Bronchial epithelial cell (primary cell): ENCODE measurements at places on chromosomes 16 and 17. TPM values are rescaled to one million over a fixed set of nuclear protein-coding genes. Genes with fewer than 3 reads are reported as not detected.

DNA sequence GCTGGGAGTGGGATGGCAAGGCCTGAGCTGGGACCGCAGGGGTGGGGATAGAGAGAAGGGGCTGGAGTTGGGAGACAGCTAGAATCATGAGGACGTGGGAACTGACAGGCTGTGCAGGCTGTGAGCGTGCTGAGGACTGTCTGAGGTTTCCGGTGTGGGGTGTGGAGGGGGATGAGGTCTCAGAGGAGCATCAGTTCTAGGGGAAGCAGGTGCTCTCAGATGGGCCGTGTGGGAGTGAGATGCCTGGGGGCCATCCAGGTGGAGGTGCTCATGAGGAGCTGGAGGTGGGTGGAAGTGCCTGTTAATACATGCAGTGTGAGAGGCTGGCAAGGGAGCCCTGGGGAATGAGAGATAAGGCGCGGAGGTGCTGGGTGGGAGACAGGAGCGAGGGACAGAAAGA lies 27.2 kb downstream of the HASPIN start:
- no peak for DNase-seq

- no peak for DNase-seq
Measured at GRCh38 chr17:17213775-17214174, 7.6 kb upstream of the PLD6 start.

- peak; percentile 82 for DNase-seq
Measured at GRCh38 chr17:42817866-42818265, 6.2 kb downstream of the BECN1 start.

DNA sequence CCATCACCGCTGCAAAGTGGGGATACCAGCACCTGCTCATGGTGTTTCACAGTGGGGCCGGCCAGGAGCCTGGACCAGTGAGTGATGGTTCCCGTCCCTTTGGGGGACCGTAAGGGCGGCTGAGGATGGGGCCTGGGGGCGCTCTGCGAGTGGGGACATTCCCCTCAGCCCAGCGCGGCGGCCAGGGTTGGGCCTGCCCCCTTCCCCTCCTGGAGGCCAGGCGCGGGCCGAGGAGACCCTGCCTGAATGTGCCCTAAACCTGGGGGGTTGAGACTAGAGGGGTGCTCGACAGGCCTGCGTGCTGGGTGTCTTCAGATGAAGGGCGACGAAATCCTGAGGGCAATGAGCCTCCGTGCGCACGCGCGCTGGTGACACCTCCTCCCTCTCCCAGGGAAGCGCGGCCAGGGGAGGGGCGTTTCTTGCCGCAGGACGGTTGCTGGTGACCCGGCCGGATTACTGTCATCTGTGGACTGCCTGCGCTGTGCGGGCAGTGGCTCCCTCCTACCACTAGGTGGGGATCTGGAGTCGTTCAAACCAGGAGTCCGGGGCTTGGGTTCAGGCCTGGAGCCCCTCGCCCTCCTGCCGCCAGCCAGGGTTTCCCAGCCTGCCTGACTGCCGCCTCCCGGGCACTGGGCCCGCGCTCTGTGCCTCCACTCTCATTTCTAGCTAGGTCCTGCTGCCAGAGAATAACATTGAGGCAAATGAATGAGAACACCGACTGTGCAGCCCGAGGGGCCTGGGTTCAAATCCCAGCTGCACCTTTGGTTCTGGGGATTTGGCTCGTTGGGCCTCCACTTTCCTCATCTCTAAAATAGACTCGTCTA lies 17.1 kb downstream of the TBX2 start:
- peak; percentile 36 for DNase-seq

Gene LDHD
- 0.53 and 1.9 TPM in 2 replicates for total RNA-seq

Gene ZNF594
- total RNA-seq: 2.9 and 3.2 TPM in 2 replicates

Gene TBC1D3H
- not detected in 2 replicates for total RNA-seq

Gene OGFOD1
- total RNA-seq: 30.0 and 63.5 TPM in 2 replicates

- DNase-seq: no peak
Measured at GRCh38 chr17:77087650-77088454, 52.9 kb upstream of the SEC14L1 start.

GRCh38 chr17:42111871-42112551 lies 503 bp downstream of the DHX58 start:
- peak; percentile 38 for DNase-seq

DNA sequence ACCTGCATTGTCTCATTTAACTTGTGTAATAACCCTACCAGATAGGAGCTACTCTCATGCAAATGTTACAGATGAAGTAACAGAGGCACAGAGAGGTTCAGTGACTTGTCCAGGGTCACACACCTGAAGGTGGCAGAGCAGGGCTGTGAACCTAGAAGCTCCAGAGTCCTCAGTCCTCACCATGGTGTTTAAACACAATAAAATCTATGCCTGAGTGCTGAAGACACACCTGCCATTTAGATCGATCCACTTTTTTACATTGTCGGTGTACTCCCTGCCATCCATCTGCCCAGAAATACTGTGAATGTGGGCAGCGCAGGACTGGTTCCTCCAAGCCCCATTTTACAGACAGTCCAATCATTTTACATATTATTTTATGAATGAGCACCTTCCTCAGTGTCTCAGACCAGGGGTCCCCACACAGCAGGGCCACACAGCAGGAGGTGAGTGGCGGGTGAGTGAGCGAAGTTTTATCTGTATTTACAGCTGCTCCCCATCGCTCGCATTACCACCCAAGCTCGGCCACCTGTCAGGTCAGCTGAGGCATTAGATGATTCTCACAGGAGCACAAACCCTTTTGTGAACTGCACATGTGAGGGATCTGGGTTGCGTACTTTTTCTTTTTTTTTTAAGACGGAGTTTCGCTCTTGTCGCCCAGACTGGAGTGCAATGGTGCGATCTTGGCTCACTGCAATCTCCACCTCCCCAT lies 5.6 kb downstream of the IL4R start:
- no peak for DNase-seq

DNA sequence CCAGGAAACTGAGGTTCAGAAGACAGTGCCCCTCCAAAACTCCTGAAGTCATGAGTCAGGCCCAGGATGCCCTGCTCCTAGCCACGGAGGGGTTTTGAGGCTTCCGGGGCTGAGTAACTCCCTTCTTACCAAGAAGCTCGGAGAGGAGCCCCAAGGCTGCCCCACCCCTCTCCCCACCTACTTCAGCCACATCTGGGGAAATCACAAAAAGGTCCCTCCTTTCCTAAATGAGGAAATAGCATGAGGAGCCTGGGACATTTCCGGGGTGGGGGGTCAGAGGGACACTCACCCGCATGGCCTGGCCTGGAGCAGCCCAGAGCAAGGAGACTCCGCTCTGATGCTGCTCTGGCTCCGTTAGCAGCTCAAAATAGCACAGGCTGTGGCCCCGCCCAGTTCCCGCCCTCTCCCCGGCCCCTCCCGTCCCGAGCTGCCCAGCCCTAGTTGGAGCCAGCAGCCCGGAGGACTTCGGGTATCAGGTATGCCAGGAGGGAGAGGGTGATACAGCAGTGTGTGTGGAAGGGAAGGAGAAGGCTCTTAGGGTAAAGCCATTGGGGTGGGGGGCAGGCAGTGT lies 40.1 kb downstream of the MYO18A start:
- peak; percentile 50 for DNase-seq

GRCh38 chr17:37650419-37651003 lies 7.3 kb upstream of the DDX52 start:
- peak; percentile 40 for DNase-seq

Gene CLDN9
- total RNA-seq: under 0.01 and 0.13 TPM in 2 replicates

DNA sequence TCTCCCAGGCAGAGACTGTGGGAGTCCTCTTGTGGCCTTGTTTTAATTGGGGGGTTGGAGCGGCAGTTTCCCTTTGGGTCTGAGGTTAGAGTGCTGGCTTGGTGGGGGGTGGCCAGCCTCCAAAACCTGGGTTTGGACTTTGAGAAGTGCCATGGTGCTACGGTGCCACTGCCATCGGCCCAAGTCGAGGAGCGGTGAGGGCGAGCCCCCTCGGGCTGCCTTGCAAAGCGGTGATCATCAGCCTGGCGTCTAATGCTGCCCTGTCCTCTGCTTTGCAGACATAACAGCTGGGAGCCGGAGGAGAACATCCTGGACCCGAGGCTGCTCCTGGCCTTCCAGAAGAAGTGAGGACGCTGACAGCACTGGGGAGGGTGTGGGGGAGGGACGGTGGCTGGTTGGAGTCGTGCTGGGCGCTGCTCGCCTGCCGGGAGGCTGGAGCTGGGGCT lies 1.2 kb downstream of the CBX2 start:
- DNase-seq: no peak

- no peak for DNase-seq
Measured at GRCh38 chr16:13421726-13422125, 498.2 kb upstream of the ERCC4 start.

Gene RUNDC3A
- 0.26 and 3.1 TPM in 2 replicates for total RNA-seq

DNA sequence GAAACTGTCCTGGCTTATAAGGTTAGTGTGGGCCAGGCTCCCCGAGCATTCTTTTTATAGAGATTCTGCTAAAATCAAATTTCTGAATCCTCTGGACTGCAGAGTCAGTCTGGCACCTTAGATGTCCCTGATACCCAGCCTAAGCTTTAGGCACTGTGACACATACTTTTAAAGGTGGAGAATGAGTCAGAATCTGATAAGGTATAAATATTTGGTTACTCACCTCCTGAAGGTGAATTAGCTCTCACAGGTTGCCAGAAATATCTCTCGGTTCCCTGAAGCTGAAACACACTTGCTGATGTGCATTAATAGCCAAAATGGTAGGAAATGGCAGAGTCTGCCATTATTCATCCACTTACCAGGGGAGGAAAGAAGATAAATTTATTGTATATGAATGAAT lies 446.9 kb downstream of the UTP18 start:
- DNase-seq: peak; percentile 62

DNA sequence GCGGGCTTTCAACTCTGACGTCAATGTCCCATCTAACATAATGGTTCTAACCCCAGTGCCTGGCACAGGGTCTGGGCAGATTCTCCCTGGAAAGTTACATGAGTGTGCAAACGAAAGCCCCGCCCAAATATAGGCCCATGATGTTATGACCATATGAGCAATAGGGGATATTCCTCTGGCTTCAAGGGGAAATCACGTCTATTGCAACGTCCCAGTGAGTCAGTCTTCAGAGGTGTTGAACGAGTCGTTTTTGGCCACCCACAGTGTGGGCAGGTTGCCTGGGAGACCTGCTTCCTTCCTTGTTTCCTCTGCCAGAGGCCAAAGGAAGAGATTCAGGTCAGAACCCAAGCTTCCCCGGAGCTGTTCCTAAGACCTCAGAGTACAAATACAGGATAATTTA lies 30.3 kb downstream of the PIK3R5 start:
- peak; percentile 87 for DNase-seq

- DNase-seq: no peak
Measured at GRCh38 chr16:49542391-49542891, 168.8 kb downstream of the C16orf78 start.

Gene CCL4L2
- total RNA-seq: not detected in 2 replicates

GRCh38 chr17:49266233-49266632 lies 35.6 kb upstream of the PHOSPHO1 start:
- DNase-seq: peak; percentile 86

DNA sequence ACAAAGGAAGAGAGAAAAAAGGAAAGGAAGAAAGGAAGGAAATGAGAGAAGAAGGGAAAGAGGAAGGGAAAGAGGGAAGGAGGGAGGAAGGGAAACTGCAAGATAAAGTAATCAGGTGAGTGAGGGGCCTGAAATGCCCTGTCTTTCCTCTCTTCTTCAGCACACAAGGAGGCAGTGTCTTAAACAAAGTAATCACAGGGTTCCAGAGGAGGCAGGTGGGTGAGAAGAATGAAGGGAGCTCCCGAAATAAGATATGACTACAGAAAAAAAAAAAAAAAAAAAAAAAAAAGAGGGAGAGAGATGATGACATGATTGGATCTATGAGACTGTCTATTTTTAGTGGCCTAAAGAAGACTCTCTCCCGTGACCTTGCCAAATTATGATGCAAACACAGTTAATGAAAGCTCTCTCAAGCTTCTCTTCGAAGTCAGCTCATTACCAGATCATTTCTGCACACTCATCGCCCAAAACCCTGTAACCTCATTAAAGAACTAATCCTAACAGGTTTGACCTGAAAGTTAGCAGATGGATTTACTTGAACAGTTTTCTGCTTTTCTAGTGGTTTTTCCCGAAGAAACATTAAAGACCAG lies 53.6 kb downstream of the CDH11 start:
- peak; percentile 27 for DNase-seq

GRCh38 chr17:31226950-31227349 lies 70.1 kb downstream of the OMG start:
- DNase-seq: no peak

Gene KRT24
- 1.6 and 9.1 TPM in 2 replicates for total RNA-seq

DNA sequence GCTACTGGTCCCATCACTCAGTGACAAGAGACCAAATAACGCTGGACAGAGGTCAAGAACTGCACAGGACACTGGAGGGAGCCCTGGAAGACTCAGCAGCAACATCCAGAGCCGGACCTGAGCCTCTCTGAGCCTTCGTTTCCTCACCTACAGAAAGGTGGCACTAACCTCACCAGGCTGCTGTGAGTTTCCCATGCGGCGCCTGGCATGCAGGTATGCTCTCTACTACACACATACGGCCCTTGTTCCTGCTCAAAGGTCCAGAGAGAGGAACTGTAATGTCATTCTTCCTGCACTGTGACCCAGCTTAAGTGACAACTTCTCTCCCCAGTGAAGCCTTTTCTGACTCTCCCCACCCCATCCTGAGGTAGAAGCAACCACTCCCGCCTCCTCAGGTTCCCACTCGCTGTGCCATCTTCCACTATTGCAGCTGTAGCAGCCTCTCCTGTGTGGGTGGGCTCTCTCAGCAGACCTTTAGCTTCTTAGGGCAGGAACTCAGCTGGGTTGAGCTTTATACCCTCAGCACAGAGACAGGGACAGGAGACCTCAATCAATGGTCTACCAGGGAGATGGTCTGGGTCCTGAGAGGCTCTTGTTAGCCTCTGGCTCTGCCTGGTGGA lies 43.9 kb upstream of the SREBF1 start:
- no peak for DNase-seq

DNA sequence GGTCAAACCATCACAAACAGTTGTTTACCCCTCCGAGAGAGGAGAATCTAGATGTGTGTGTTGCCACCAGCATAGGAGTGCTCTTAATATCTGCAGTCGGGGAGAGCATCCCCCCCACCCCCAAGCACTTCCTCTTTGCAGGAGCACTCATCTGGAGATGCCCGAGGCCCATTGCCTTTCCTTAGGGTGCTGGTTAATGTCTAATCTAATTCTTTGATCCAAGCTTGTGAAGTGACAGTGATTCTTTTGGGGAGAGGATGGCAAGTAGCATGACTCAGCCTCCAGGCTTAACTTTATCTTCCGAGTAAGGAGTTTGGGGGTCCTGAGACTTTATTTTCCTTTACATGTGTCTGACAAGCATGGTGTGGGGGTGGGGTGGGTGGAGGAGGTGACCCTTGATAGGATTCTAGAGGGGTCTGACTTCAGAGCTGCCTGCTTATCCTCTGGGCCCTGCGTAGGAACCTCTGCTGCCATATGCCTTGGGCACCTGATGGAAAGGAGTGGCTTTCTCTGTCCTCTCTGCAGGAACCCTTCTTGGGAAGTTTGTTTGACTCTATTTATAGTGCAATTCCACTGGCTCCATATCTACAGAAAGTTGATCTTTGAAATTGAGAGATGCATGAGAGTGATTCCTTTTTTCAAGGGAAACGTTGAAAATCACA lies 207.1 kb downstream of the SPECC1 start:
- no peak for DNase-seq

DNA sequence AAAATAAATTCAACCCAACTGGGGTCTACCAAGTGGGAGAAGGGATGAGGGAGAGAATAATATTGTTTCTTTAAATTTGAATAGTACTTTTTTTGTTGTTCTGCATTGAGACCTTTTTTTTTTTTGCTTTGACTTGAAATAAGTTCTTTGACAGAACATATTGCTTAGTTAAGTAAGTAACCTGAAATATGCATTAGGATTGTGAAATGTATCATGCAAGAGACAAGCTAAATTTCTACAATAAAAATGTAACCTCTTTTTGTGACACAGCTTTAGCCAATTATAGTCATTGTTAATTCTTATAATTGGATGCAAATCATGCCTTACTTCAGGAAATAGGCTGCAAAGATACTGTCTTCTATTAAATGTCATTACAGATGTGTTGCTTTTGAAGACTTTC lies 150.0 kb upstream of the GOT2 start:
- DNase-seq: no peak

Gene WFDC1
- total RNA-seq: not detected in 2 replicates
